H1 (cell line): ENCODE measurements at places on chromosomes 3 and 15. TPM values are rescaled to one million over a fixed set of nuclear protein-coding genes. Genes with fewer than 3 reads are reported as not detected.

- DNase-seq, result no peak
These were observed 83.3 kb downstream of the FILIP1L start for GRCh38 chr3:100030914-100031425.

GRCh38 chr3:73511571-73512525 lies 112.9 kb downstream of the PDZRN3 start:
- DNase-seq, result no peak

The CFAP92 gene
- 2.0 and 2.4 TPM in 2 replicates for total RNA-seq

The CADPS gene
- 10.2 and 11.7 TPM in 2 replicates for total RNA-seq

The EEFSEC gene
- 13.1 and 13.8 TPM in 2 replicates for total RNA-seq

DNA sequence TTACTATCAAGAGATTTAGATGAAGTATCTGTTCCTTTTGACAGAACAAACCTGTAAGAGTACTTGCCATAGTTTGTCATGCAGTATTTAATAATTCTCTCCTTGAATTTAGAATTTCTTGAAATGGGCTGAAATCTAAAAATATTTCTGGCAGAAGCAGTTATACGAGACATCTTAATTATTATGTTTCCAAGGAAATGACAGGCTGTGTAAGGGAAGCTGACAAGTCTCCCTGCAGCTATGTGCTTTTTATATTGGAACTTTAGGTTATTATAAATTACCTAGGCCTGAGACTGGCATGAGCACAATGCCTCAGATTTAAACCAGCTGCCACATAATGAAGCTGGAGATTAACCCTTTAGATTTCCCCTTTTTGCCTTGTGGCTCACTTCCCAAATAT lies 365.0 kb upstream of the EPHA6 start:
- DNase-seq, result no peak

The TRPM1 gene
- total RNA-seq, result not detected in 2 replicates

DNA sequence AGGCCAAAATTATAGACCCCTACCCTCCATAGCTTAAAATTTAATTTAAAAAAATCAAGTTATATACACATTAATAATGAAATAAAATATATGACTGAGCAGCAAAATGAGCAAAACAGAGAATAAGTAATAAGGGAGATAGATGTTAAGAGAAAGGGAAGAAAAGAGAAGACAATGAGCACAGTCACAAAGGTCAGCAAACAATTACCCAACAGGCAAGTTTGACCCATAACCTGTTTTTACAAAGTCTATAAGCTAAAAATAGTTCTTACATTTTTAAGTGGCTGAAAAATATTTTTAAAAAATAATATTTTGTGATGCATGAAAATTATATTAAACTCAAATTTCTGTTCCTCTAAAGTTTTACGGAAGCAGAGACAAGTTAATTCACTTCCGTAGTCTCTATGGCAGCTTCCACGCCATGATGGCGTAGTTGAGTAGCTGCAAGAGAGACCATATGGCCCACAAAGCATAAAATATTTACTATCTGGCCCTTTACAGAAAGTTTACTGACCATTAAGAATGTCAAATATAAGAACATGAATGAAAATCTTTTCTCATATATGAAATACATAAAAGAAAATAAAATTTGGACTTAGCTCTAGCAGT lies 47.5 kb downstream of the ACAP2 start:
- DNase-seq, result no peak

The ALPK3 gene
- total RNA-seq, result 16.0 and 19.2 TPM in 2 replicates

The AMOTL2 gene
- 60.3 and 63.7 TPM in 2 replicates for total RNA-seq

The GCSAM gene
- total RNA-seq, result not detected in 2 replicates

DNA sequence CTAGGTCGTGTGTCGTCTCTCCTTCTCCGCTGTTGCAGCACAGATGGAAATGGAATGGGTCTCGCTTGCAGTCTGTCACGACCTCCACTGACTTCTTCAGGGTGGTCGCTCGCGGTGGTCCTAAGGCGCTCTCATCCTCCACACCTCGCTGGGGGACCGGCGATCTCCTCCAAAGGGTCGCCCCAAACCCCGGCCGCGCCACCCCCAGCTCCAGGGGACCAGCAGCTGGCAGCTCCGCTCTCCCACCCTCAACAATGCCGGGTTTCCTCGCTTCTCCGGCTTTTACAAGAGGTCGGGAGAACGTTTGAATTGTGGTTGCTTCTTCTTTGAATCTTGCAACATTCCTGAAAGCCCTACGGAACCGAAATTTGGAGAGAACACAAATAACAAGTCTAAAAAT lies 25.9 kb downstream of the SERP1 start:
- no peak for DNase-seq

GRCh38 chr3:117263745-117264144 lies 554.2 kb downstream of the TUSC7 start:
- no peak for DNase-seq

The PLCB2 gene
- total RNA-seq, result 8.4 and 9.4 TPM in 2 replicates

The KIF15 gene
- total RNA-seq, result 25.5 and 26.4 TPM in 2 replicates

GRCh38 chr15:60513676-60514075 lies 34.7 kb upstream of the ICE2 start:
- DNase-seq, result no peak

DNA sequence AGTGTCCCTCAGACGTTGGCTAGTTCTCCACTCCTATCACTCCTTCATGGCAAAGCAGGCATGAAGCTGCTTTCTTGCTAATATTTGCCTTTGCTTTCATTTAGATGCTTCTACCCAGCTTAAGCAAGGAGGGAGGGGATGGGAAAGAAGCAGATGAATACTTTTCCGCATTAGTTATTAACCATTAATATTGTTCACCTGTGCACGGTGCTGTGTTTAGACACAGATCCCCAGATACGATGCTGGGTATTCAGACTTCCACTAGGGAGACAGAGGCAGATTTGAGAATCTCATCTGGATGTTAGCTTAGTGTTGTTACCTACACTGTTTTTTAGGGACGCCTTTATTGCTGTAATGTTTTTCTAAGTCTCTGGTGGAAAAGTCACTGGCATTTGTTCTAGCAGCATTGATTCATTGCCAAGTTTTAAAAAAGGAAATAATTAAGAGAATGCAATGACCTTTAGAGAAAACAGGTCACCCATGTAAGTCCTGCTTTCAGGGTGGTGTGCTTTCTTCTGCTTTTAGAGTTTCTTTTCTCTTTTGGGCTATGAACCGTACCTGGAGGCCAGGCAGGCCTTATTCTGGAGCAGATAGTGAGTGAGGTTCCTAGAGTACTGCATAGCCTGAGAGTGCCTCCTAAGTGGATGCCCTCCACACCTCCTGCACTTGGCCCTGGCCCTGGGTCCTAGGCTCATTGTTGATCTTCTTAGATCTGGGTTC lies 55.5 kb downstream of the MYZAP start:
- no peak for DNase-seq

The LAMB2 gene
- total RNA-seq, result 107 and 112 TPM in 2 replicates

DNA sequence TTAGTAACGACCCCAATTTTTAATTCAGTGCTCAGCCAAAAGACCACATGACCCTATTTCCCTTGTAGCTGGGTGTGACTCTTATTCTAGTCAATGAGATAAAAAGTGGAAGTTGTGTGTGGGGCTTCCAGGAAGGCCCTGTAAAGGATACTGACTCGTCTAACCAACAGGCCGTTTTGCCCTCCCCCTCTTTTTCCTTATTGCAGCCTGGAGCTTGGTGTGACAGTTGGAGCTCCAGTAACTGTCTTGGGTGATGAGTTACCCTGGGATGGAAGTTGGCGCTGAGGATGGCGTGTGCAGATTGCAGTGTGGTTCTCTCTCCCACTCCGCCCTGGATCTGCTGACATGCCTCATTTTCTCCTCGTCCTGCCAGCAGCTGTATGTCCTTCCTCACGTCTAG lies 209.3 kb upstream of the PROK2 start:
- no peak for DNase-seq

DNA sequence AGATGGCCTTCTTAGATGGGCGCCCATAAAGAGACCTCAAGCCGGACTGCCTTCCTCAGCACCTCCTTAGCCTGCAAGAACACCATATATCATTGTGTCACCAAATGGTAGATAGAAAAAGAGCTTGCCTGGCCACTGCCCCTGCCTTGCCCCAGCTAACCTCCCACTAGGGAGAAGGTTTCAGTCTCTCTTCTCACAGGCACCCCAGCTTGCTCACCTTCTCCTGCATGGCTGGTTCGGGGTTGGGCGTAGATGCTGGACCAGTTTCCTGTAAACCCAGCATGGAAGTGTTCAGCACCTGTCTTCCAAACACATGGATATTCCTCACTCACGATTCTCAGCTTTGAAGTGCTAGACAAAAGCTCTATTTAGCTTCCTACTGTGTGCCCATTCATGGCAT lies 3.3 kb upstream of the SLC22A14 start:
- DNase-seq, result peak; percentile 30

The ST8SIA2 gene
- 3.2 and 4.5 TPM in 2 replicates for total RNA-seq

- no peak for DNase-seq
These were observed 21.7 kb downstream of the XXYLT1 start for GRCh38 chr3:195249057-195249770.

GRCh38 chr15:99100245-99101173 lies 4.4 kb upstream of the SYNM start:
- DNase-seq, result peak; percentile 93

DNA sequence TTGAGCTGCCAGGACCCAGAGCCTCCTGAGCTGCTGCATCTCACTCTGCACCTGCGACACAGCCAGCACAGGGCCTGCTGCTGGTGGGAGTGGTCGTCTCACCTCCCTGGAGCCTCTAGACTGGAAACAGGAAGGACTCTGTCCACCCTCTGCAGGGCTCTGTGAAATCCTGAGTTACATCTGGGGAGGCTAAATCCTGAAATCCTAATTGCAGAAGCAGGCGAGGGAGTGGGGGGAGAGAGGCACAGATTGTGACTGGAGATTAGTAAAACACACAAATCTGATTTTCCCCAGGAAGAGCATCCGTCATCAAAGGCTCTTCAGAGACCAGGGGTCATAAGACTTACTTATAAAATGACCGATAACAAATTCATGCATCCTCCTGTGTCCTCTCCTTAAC lies 31.6 kb upstream of the GABRG3 start:
- DNase-seq, result no peak

DNA sequence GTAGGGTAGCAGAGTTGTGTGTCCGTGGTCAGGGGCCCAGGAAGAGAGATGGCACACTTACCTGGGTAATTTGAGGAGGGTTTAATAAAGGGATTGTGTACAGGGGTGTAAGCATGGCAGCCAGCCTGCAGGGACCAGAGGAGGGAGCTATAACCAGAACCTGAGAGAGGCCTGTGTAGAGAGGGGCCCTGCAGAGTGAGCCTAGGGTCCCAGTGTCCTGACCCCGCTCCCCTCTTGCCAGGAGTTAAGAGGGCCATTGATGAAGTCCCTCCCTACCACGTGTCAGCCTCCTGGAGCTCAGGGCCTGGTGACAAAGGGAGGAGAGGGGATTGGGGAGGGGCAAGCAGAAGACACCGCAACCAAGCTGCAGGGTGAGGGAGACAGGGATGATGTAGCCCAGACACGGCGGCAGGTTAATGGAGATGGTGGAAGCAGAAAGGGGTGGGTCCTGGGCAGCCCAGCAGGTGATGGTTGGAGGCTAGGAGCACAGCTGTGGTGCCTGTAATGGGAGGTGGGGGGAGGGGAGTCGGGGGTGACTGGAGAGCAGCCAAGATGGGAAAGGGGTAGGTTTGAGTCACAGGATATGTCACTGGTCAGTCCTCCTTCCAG lies 165.4 kb upstream of the TOPAZ1 start:
- DNase-seq, result peak; percentile 44

GRCh38 chr3:155859859-155860258 lies 5.6 kb upstream of the SLC33A1 start:
- DNase-seq, result no peak

- DNase-seq, result no peak
These were observed 1.8 kb upstream of the SRGAP3 start for GRCh38 chr3:9251055-9251786.

The ASB14 gene
- not detected in 2 replicates for total RNA-seq

The SI gene
- not detected in 2 replicates for total RNA-seq

- no peak for DNase-seq
These were observed 204.6 kb upstream of the NR2F2 start for GRCh38 chr15:96125721-96126415.

DNA sequence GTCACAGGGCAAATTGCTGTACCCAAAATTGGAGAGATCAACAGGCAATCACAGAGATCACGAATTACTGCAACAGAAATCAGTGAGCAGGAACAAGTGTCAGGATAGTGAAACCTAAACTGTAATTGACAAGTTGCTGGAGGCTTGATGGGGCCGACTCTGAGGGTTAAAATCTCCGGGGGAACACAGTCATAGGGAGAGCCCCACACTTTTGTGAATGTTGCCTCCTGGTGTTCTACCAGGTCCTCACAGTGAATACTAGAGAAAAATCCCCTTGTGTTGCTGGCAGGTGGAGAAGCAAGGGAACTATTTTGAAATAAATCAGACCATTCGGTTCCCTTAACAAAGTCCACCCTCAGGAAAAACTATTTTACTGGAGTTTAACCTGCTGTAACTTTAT lies 697.5 kb upstream of the CBLB start:
- no peak for DNase-seq

The CPNE4 gene
- total RNA-seq, result 1.9 and 3.8 TPM in 2 replicates

- DNase-seq, result no peak
These were observed 156.4 kb downstream of the NTRK3 start for GRCh38 chr15:88100181-88100580.

DNA sequence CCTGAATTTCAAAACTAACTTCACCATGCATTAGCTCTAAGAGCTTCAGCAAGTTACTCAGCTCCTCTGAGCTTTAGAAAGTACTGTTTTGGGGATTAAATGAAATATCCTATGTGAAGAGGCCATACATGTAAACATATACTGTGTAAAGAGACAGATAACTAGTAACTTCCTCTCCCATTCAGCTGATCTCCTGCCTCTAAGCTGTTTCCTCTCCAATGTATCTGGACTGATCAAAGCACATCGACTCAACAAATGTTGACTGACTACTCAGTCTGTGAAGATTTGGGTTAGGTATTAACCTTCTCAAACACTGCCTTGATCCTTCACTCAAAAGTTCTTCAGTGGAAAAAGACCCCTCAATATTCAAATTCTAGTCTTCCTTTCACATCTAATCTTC lies 82.0 kb downstream of the BOC start:
- DNase-seq, result no peak

DNA sequence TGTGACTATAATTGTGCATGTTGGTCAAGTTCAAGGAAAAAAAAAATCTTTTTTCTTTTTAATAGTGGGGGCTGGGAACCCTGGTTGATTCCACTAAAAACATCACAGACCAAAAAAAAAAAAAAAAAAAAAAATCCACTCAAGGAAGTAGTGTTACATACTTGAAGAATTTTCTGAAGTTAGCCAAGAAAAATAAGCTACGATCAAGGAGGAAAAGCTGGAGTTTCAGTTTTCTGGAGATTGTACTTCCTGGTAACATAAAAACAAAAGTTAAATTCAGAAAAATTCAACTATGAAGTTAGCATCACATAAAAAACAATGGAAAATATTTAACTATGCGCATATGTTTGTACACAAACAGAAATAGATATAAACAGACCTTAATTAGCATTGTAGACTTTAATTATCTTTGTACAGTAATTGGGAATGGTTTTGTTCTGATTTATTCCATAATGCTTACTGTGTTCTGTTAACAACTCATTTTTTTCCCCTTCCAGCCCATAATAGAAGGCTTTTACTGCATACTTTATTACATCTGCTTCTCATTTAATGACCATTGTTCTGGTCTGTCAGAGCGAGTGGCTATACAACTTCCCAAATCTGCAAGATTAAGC lies 194.3 kb downstream of the RORA start:
- no peak for DNase-seq

The MORC1 gene
- not detected in 2 replicates for total RNA-seq
